A549 treated with ZK216348 at 1 μM for 4 hours (cell line): ENCODE measurements at places on chromosomes 12 and 14. TPM values are rescaled to one million over a fixed set of nuclear protein-coding genes. Genes with fewer than 3 reads are reported as not detected.

GRIP1 gene
- 1.4 to 6.6 TPM (median 4.4 TPM) in 5 replicates for total RNA-seq

FOXM1 gene
- 77.0 to 96.8 TPM (median 92.7 TPM) in 5 replicates for total RNA-seq

AQP5 gene
- 0.09 TPM in 1 of 5 replicates, not detected in the others for total RNA-seq

FGD4 gene
- 4.9 to 10.3 TPM (median 8.9 TPM) in 5 replicates for total RNA-seq

SLCO1C1 gene
- total RNA-seq, result 0.32 TPM in 1 of 5 replicates, not detected in the others

ADGRD1 gene
- total RNA-seq, result 0.15 to 1.0 TPM (median 0.39 TPM) in 5 replicates

GLS2 gene
- total RNA-seq, result 0.12 to 1.5 TPM (median 0.27 TPM) in 3 of 5 replicates, not detected in the others

KRT73 gene
- total RNA-seq, result not detected in 5 replicates

GPRC5A gene
- total RNA-seq, result 233 to 522 TPM (median 421 TPM) in 5 replicates

PPP1R36 gene
- 0.20 to 0.79 TPM (median 0.56 TPM) in 3 of 5 replicates, not detected in the others for total RNA-seq

M6PR gene
- total RNA-seq, result 143 to 199 TPM (median 162 TPM) in 5 replicates

CYP27B1 gene
- total RNA-seq, result 0.86 to 4.5 TPM (median 2.7 TPM) in 5 replicates

ERC1 gene
- 11.5 to 17.5 TPM (median 14.1 TPM) in 5 replicates for total RNA-seq

BCL2L14 gene
- not detected in 5 replicates for total RNA-seq

ATG14 gene
- 3.6 to 5.8 TPM (median 5.1 TPM) in 5 replicates for total RNA-seq

SVOP gene
- not detected in 5 replicates for total RNA-seq

ALDH2 gene
- total RNA-seq, result 62.6 to 97.6 TPM (median 86.6 TPM) in 5 replicates

SERPINA5 gene
- 0.12 to 0.21 TPM in 2 of 5 replicates, not detected in the others for total RNA-seq

EIF5 gene
- 197 to 305 TPM (median 284 TPM) in 5 replicates for total RNA-seq

COCH gene
- 21.0 to 34.9 TPM (median 24.5 TPM) in 5 replicates for total RNA-seq

ZFHX2 gene
- total RNA-seq, result 0.85 to 1.8 TPM (median 1.3 TPM) in 5 replicates

CLEC1B gene
- total RNA-seq, result not detected in 5 replicates

NELL2 gene
- total RNA-seq, result not detected in 5 replicates

CORO1C gene
- total RNA-seq, result 142 to 199 TPM (median 174 TPM) in 5 replicates

CIROP gene
- total RNA-seq, result not detected in 5 replicates

CAPZA3 gene
- total RNA-seq, result not detected in 5 replicates

KANSL2 gene
- total RNA-seq, result 30.4 to 45.9 TPM (median 36.6 TPM) in 5 replicates

PLEKHG7 gene
- total RNA-seq, result not detected in 5 replicates

EML1 gene
- total RNA-seq, result 33.3 to 45.4 TPM (median 38.2 TPM) in 5 replicates

FAM90A1 gene
- 0.10 to 0.24 TPM (median 0.12 TPM) in 3 of 5 replicates, not detected in the others for total RNA-seq

EAPP gene
- total RNA-seq, result 30.1 to 57.2 TPM (median 38.5 TPM) in 5 replicates

DPPA3 gene
- total RNA-seq, result not detected in 5 replicates

SLC6A12 gene
- 0.50 to 1.5 TPM (median 0.55 TPM) in 5 replicates for total RNA-seq

PPP2R3C gene
- 20.3 to 34.5 TPM (median 24.2 TPM) in 5 replicates for total RNA-seq

OR10G2 gene
- not detected in 5 replicates for total RNA-seq

RFX4 gene
- not detected in 5 replicates for total RNA-seq

RERG gene
- total RNA-seq, result 0.17 to 0.44 TPM (median 0.26 TPM) in 5 replicates

MIPOL1 gene
- 1.6 to 5.2 TPM (median 2.7 TPM) in 5 replicates for total RNA-seq

ZNF891 gene
- 0.24 to 0.41 TPM (median 0.40 TPM) in 5 replicates for total RNA-seq

PHLDA1 gene
- 20.4 to 49.3 TPM (median 41.4 TPM) in 5 replicates for total RNA-seq

RNASE2 gene
- not detected in 5 replicates for total RNA-seq

KCNJ8 gene
- total RNA-seq, result 0.18 to 0.78 TPM (median 0.39 TPM) in 5 replicates

PA2G4 gene
- 290 to 341 TPM (median 318 TPM) in 5 replicates for total RNA-seq

CCDC197 gene
- not detected in 5 replicates for total RNA-seq

DYRK4 gene
- 44.3 to 48.4 TPM (median 46.0 TPM) in 5 replicates for total RNA-seq

AHNAK2 gene
- 200 to 233 TPM (median 225 TPM) in 5 replicates for total RNA-seq

TCL1B gene
- total RNA-seq, result not detected in 5 replicates

SERPINA6 gene
- total RNA-seq, result 0.80 to 1.0 TPM (median 0.93 TPM) in 5 replicates

BCL11B gene
- total RNA-seq, result 0.23 to 0.45 TPM (median 0.25 TPM) in 5 replicates
